Activated CD4-positive, alpha-beta T cell treated with anti-CD3 and anti-CD28 coated beads for 24 hours (primary cell): ENCODE measurements at places on chromosomes 11 and 22.

- DNase-seq: no peak
Measured at GRCh38 chr11:7418061-7418460, 67.2 kb upstream of the OLFML1 start.

GRCh38 chr11:70745941-70746340, 347.6 kb downstream of the CTTN start:
- DNase-seq: no peak

- DNase-seq: no peak
Measured at GRCh38 chr11:65593518-65594414, 1.8 kb downstream of the KCNK7 start.

GRCh38 chr11:85699957-85700741, 14.2 kb upstream of the CCDC89 start:
- no peak for DNase-seq

- no peak for DNase-seq
Measured at GRCh38 chr11:102577182-102577581, 46.6 kb upstream of the MMP7 start.

GRCh38 chr22:42688241-42689211, 32.1 kb downstream of the A4GALT start:
- DNase-seq: no peak

GRCh38 chr22:24697621-24698082, 76.9 kb downstream of the PIWIL3 start:
- no peak for DNase-seq

GRCh38 chr11:44016131-44016530, 31.6 kb upstream of the ACCSL start:
- no peak for DNase-seq

- DNase-seq: no peak
Measured at GRCh38 chr22:42170946-42171345, 40.3 kb upstream of the CYP2D6 start.

- no peak for DNase-seq
Measured at GRCh38 chr11:118175031-118175992, 1.1 kb downstream of the SCN2B start.

- DNase-seq: no peak
Measured at GRCh38 chr11:26557666-26558065, 14.4 kb downstream of the MUC15 start.

GRCh38 chr11:77418155-77418970, 55.5 kb downstream of the PAK1 start:
- no peak for DNase-seq

- DNase-seq: no peak
Measured at GRCh38 chr11:125931668-125932067, 14.2 kb upstream of the VSIG10L2 start.

DNA sequence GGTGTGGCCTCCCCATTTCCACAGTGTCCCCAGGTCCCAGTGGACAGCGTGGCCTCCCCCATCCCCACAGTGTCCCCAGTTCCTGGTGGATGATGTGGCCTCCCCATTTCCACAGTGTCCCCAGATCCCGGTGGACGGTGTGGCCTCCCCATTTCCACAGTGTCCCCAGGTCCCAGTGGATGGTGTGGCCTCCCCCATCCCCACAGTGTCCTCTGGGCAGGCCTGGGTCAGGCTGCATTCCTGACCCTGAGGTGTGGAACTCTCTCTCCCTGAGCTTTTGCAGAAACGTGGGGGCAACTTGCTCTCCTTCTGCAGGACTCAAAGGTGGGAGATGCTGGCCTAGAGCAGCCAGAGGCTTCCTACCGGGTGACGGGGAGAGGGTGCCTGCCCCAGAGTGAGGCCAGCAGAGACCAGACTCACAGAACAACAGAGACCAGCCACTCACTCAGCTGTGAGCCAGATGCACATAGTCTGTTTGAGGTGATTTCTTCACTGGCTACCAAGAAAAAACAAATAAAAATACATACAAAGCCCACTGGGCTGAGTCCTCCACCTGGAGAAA, 85.8 kb upstream of the FGF3 start:
- DNase-seq: no peak
